ENCODE measurements at places on chromosomes 3 and 15.

DNA sequence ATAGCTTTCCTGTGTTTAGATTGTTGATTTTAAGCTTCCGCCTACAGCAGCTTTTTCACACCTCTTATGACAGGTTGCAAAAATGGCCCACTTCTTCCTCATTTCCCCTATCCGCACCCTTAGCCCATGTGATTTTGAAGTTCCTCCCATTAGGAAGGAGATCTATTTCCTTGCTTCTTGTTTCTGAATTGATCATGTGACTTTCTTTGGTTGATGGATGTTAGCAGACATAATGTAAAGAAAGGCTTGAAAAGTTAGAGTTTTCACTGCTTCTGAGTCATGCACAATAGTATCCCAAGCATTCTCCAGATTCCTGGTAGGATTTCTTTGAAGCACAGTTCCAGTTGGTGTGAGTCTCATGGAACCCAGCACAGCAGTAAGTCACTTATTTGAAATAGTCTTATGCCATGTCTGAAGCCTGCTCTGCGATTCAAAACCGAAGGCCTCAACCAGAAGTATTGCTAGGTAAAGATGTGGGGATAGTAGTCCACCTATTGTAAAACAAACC, 76.6 kb downstream of the EDEM1 start:
- no peak for DNase-seq

DNA sequence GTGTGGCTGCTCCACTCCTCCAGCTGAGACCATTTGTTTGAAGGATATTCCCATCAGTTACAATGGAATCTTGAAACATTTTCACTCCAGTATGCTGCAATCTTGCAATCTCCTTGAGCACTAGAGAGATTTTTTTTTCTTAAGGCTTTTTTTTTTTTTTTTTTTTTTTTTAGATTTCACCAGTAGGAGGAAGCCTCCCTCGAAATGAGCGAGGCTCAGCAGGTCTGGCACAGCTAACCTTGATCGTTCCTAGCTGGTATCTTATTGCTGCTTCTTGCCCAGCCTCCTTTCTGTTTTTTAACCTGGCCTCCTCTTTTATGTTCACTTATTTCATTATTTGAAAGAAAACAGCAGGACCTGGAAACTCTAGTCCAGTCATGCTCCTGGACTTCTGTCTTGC, 48.1 kb downstream of the RAP2B start:
- DNase-seq: peak; percentile 21

DNA sequence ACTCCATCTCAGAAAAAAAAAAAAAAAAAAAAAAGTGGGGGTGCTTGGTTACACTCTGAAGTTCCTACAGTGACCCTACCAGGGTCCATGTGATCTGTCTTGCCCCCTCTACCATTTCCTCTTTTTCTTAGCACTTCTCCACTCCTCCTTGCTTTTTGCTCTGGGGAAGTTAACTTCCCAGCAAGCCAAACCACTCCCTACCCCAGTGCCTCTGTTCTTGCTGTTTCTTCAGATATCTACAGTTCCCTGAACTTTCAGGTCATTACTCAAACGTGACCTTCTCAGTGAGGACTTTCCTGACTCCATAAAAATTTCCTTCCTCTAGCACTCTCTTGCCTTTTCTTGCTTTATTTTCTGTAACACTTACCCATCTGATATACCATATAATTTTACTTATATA, 61.1 kb upstream of the GCNT3 start:
- DNase-seq: no peak

GRCh38 chr15:40922608-40923005, 6.5 kb upstream of the DLL4 start:
- DNase-seq: no peak

DNA sequence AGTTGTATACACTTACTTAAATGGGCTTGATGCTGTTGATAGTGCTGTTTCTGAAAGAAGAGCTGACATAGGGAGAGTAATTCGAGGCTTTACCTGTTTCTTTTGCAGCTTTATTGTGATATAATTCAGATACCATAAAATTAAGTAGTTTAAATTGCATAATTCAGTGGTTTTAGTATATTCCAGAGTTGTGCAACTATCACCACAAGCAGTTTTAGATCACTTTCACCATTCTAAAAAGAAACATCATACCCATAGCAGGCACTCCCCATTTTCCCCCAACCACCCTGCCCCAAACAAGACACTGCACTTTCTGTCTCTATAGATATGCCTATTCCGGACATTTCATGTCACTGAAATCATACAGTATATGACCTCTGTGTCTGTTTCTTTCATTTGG, 98.5 kb downstream of the MTHFS start:
- no peak for DNase-seq

- peak; percentile 75 for DNase-seq
Observed at GRCh38 chr3:13513051-13513912, 33.2 kb downstream of the HDAC11 start.

- DNase-seq: no peak
Observed at GRCh38 chr3:15660055-15660935, 58.8 kb downstream of the BTD start.

DNA sequence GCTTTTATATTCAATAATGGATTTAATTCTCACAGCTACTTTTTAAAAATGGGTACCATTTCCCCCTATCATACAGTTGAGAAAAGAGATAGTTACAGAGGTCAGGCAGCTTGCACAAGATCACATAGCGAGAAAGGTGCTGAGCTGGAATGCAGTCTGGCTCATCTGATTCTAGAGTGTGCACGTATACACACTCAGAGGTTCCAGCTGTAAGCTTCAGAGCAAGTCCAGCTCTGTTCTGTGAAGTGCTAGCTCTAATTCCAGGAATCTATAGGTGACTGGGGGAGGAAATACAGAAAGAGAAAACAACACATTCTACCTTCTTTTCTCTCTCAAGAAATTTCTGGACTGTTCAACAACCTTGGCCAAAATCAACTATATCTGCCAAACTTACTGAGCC, 318.7 kb downstream of the FOXP1 start:
- no peak for DNase-seq

DNA sequence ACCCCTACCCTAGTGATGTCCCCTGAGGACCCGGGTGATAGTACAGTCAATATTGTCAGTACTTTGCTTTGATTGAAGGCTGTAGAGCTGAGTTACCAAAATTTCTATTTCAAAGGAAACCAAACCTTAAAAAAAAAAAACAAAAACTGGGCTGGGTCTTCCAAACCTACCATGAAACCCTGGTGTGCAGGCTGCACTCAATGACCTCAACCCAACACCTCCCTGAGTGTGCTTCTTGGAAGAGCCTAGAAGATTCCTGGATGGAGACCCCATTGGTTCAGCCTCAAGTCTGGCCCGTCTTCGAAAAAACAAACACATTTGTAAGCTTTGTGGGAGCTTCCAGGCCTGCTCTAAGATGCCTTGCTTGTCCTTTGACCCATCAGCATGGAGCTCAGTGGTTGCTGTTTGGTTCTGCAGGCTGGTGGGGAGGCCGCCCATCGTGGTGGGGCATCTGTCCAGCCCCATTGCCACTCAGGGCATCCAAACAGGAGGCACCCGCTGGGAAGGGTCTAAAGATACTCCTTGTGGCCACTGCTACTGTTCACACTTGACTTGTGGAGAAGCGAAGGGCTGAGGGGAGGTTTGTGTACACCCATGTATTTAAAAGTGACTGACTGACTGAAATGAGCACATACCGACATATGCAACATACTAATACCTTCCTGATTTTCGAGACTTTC, 32.2 kb downstream of the CRTAP start:
- DNase-seq: no peak

- DNase-seq: no peak
Observed at GRCh38 chr3:156472684-156473083, 82.2 kb downstream of the SSR3 start.

DNA sequence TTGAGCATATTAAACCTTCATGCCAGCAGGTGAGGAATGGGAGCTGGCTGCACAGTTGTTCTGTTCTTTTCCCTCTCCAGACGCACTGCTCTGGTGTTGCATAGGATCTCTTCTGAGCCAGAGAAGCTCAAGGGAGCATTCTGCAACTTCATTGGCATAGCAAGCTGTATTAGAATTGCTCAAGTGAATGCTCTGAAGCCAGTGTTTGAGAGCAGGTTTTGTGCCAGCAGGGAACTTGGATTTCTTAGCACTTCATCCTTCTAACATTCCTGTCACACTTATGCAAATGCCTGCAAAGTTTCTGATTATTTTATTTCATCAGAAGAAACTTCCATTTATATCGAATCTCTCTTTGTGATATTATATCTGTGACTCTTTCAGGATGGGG, 366.6 kb downstream of the AGBL1 start:
- no peak for DNase-seq

DNA sequence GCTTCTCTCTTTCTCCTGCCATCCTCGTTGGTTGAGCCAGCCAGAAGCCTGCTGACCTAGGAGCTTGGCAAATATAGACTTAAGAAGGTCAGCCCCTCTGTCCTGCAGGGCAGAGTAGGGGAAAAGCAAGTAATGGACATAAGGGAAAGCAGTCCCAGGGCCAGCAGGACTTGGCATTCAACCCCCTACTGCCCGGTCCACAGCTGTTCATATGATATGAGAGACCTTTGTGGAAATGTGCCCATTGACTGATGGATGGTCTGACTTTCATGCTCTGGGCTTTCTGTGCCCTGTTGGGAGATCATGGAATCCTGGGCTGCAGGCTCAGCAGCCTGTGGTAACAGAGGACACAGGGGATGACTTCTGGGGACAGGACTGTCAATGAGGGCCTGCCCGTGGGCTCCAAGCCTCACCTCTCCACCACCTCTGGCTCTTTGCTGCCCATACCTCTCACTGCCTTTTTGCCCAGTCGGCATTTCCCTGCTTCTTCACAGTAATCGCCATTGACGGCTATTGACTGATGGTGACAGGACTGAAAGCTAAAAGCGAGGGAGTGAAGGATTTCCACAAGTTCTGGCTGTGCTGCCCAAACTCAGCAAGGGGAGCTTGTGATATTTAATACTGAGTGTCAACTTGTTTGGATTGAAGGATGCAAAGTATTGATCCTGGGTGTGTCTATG, 60.0 kb upstream of the NMNAT3 start:
- DNase-seq: no peak

GRCh38 chr3:196458063-196458462, 25.8 kb upstream of the UBXN7 start:
- DNase-seq: no peak

- no peak for DNase-seq
Observed at GRCh38 chr15:101563176-101563796, 73.8 kb upstream of the PCSK6 start.

DNA sequence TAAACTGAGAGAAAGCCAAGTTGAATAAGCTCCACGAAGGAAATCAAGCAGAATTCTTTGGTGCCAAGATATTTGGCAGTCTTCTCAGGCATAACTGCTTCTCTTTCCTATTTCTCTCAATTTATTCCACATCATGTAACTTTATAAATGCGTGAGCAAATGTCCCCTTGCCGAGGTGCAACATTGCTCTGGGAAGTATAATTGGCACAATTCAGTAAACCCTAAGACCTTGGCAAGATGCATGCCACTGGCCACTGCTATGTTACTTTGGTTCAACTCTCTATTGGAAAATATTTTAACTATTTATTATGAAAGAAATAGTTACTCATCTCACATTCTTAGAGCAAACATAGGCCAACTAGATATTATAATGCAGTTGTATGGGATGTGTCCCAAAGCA, 170.2 kb downstream of the SUCNR1 start:
- peak; percentile 28 for DNase-seq

DNA sequence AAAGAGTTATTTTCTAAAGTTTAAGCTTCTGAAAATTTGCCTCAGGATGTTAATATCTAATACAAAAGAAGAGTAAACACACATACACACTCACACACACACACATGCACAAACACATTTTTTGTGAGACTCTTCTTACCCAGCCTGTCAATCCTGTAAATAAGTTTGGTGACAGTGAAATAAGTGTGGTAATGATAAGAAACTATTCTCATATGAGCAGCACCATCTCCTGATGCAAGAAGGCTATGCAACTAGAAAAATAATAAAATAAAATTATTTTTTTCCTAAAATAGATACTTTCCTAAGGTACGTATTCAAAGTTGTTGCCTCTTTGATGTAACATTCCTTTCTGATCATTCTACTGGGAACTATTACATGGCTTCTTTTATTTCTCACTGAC, 155.1 kb downstream of the MECOM start:
- DNase-seq: no peak

DNA sequence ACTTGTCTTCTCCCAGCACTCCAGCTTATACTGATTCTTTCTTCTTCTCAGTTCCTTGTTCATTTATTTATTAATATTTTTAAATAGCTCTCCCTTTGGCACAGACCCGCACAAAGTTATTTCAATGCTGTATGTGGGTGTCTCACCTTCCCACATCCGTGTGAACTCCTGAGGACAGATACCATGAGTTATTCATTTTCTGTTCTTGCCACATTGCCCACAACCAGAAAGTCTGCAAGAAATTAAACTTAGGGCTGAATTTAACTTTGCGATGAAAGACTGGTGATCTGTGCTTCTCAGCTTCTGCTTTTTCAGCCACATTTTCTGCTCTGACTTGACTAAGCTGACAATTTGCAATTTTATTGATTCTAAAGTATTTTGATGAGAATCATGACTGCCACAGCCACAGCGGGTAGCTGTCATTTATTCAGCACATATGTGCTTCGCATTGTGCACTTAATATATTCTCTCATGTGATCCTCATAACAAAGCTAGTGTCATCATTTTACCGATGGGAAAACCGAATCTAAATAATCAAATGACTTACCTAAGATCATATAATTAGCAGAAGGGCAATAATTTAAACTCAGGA, 569.8 kb downstream of the EDEM1 start:
- no peak for DNase-seq

DNA sequence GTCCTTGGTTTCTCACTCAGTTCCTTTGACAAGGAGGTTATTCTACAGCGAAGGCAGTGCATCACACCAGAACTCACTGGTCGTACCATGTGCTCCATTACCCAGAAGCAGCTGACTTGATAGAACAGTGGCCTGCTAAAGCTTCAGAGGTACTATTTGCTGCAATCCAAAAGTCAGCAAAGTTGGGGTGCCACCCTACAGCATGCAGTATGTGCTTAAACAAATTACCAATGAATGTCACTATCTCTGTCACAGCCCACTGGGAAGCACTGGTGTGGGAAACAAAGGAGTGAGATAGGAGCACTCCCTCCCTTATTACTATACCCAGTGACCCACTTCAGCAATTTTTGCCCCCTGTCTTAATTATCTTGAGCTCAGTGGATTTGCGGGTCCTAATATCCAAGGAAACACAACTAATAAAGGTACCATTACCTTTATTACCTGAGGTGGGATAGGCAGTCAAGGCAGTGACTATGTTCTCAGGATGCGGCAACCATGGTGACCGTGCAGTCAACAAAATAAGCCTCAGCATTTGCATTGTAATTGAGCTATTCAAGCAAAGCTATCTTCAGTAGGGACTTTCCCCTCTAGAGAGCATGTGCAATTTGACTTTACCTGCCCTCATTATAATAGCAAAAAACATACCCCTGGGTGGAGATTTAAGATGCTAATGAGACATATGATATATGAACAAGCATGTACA, 199.4 kb downstream of the OCA2 start:
- DNase-seq: no peak

GRCh38 chr15:59237924-59238331, 31.3 kb downstream of the LDHAL6B start:
- DNase-seq: no peak

GRCh38 chr15:80732818-80733217, 37.7 kb downstream of the ABHD17C start:
- DNase-seq: no peak

- no peak for DNase-seq
Observed at GRCh38 chr3:71568207-71568606, 15.3 kb downstream of the FOXP1 start.
